Hepatocyte (in vitro differentiated cells): ENCODE measurements at places on chromosomes 6 and 20. TPM values are rescaled to one million over a fixed set of nuclear protein-coding genes. Genes with fewer than 3 reads are reported as not detected.

The MRPS18B gene
- total RNA-seq = 38.7 and 40.1 TPM in 2 replicates

The FAM184A gene
- 7.4 and 14.1 TPM in 2 replicates for total RNA-seq

GRCh38 chr6:167000759-167001158 lies 1.6 kb downstream of the CEP43 start:
- DNase-seq = no peak

The GPX6 gene
- not detected in 2 replicates for total RNA-seq

DNA sequence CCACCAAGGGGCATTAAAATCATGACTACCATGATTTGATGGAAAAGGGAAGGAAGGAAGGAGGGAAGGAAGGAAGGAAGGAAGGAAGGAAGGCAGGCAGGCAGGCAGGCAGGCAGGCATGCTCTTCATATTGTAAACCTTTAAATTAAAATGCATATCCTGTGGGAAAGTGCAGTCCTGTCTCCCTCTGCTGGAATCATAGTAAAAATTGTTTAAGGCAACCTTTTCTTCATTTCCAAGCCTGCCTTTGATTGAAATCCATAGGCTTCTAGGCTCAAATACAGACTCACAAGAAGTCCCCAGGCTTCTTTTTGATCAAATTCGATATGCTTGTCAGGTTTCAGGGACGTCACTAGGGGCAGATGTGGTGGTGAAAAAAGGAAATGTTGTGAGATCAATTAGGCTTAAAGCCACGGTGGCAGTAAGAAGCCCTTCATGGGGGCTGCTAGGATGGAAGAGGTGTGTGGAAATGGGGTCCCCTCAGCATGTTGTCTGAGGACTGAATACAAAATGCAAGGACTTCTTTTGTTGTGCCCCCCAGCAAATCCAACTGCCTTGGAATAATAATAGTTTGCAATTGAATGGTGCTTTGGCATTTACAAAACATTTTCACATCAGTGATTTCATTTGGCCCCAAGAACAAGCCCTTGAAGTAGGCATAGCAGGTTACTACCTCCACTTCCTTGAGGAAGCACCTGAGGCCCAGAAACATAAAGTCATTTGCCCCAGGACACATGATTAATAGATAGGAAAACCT lies 25.6 kb upstream of the GABRR1 start:
- peak; percentile 72 for DNase-seq

DNA sequence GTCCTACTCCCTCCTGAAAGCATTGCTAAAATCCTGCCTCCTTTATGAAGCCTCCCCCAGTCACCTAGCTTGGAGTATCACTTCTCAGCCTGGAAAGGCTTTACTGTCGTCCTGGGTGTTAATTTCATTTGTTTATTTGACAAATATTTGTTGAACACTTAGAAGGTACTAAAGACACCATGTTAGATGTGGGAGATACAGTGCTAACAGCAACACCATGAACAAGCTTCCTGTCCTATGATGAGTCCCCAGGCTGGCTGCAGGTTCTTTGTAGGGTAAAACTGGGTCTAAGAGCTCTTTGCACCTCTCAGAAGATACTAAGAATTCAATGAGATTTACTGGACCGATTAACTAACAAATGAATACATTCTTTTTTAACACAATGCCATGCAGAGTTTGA lies 109.2 kb upstream of the TMEM170B start:
- DNase-seq = no peak

DNA sequence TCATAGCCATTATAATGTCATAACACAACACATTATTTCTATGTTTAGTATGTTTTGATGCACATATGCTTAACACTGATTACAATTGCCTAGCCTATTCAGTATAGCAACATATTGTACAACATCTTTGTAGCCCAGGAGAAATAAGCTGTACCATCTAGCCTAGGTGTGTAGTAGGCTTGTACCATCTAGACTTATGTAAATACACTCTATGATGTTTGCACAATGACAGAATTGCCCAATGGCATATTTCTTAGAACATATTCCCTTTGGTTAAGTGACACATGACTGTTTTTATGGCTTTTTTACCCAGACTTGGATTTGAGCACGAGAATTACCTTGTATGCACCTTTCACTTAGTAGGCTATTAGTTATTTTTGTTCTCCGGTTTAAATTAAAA lies 64.5 kb upstream of the HIVEP1 start:
- DNase-seq = peak; percentile 23

DNA sequence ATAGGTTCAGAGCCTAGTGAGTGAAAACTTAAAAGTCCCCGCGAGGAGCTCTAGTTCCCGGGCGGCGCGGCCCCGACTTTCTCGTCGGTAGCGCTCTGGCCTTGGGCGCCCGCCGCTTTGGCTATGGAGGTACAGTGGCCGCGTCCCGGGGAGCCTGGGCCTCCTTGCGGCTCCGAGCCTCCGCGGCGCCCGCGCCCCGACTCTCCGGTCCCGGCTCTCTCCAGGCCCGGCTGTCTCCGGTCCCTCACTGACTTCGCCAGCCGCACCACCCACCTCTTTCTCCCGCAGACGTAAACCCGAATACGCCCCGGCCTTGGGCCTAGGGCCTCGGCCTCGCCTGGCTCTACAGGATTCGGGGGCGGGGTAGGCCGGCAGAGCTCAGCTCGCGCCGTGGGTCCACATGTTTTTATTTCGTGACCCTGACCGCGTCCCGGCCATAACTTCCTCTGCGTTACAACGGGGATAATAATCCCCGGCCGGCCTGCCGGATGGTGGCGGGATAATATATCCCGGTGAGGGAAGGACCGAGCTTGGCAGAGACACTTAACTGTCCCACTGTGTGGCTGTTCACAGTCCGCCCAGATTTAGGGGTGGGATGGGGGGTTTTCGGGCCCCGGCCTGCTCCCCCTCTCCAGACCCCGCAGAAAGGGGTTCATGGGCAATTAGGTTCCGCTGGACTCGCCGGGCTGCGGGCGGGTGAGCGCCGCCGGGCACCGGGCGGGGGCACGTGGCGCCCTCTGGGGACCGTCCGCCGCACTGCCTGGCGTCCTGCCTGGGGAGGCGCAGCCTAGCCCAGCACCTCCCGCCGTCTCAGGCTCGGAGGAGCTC lies 10.0 kb upstream of the TBX18 start:
- DNase-seq = peak; percentile 76

The MATN4 gene
- total RNA-seq = 0.57 TPM in 1 of 2 replicates, not detected in the other

- DNase-seq = no peak
These were observed 4.2 kb downstream of the IL17A start for GRCh38 chr6:52190409-52190808.

The HLA-DQA1 gene
- not detected in 2 replicates for total RNA-seq

GRCh38 chr6:28812778-28813569 lies 110.8 kb downstream of the TRIM27 start:
- no peak for DNase-seq

DNA sequence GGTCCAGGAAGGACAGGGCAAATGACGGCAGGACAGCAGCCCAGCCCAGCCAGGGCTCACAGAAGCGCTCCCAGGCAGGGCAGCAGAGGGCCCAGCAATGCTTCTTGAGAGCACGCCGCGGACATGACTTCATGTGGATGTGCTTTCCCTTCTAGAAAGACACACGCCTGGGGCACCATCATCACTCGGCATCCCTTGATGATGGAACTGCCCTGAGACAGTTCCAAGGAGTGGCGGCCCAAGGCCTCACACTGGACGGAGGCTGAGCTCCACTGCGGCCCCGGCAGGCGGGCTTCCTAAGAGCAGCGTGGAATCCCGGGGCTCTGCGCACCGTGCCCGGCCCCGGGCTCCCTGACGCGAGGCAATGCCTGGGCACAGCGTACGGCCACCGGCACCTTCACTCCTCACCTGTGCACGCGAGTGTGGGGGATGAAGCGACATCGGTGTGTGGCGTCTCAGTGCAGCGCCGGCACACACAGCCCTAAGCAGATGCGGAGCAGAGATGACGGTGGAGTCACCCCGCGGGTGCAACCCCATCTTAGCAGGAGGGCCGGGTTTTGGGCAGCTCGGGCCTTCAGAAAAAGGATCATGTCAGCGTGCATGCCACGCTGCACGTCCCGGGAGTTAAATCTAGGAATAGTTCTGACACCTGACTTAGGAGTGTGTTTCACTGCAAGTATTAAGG lies 86.6 kb downstream of the THBS2 start:
- no peak for DNase-seq

- DNase-seq = peak; percentile 31
These were observed 235.5 kb downstream of the BMP7 start for GRCh38 chr20:57030611-57031600.

GRCh38 chr20:60219984-60220562 lies 261.9 kb downstream of the CDH26 start:
- no peak for DNase-seq

The SNAP25 gene
- 3.6 and 3.7 TPM in 2 replicates for total RNA-seq

DNA sequence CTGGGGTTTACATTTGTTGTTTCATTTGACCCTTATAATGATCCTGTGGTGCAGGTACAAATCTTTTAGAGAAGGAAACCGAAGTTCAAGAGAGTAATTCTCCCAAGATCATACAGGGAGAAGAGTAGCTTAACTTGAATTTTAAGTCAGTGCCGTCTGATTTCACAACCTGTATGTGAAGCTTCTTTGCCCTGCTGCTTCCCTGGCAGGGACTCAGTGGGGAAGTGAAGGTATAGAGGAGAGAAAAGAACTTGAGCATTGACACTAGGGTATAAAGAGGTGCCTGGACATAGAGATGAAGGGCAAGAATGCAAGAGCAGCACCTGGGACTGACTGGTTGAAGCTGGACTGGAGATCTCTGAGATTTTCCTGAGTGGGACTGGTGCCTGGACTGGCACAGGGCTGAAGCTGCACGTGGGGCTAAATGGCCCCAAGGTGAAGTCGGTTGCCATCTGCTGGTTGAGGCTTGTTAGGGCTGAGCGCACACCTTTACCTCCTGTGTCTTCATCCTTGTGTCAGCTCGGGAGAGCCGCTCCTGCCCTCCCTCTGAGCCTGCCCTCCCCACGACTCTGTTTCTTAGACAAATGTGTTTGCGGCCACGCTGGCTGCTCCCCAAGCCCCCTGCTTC lies 41.8 kb downstream of the FARS2 start:
- peak; percentile 80 for DNase-seq

The ELOVL4 gene
- total RNA-seq = 2.8 and 4.7 TPM in 2 replicates

DNA sequence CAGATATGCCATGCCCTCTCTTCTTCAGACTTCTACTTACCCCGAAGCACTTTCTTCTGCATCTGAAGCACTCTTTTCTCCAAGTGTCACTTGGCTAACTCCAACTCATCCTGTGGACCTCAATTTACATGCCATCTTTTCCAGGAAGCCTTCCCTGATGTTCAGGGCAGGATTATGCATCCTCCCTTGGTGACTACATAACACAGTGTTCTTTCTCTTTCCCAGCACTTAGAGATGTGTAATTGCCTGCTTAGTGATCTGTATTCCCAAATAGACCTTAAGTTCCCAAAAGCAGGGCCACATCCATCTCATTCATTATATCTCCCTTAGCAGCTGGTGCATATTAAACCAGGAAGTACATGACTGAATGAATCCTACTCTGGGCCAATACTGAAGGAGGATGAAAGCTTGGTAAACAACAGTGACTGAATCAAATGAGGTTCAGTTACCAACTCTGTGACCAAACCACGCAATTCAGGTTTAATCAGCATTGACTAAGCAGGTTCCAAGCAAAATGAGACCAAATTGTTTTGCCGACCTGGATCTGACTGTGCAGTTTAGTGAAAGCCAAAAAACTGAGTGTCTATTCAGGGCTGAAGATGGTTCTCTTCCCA lies 121.4 kb upstream of the TCF21 start:
- DNase-seq = no peak

GRCh38 chr6:81857812-81858211 lies 105.3 kb upstream of the TENT5A start:
- DNase-seq = no peak

The TMEM151B gene
- total RNA-seq = 0.30 and 0.44 TPM in 2 replicates

The HLA-DPA1 gene
- 2.6 and 5.3 TPM in 2 replicates for total RNA-seq

The LINC00237 gene
- not detected in 2 replicates for total RNA-seq

DNA sequence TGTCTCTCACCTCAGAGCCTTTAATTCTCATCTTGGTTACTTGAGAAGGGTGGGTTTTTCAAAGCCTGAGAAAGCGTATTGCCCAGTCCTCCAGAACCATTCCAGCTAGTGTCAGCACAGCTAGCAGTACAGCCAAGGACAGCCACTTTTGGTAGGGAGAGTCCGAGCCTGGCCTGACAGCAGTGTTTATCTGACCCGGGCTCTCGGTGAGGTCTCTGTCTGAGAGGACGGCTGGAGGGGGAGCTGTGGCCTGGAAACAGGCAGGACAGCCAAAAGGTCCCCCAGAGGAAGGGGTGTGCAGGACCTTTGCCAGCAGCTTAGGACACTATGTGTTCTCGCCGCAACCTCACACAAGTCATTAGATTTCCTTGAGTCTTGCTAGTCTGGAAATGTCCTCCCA lies 38.8 kb downstream of the LYRM2 start:
- DNase-seq = no peak

DNA sequence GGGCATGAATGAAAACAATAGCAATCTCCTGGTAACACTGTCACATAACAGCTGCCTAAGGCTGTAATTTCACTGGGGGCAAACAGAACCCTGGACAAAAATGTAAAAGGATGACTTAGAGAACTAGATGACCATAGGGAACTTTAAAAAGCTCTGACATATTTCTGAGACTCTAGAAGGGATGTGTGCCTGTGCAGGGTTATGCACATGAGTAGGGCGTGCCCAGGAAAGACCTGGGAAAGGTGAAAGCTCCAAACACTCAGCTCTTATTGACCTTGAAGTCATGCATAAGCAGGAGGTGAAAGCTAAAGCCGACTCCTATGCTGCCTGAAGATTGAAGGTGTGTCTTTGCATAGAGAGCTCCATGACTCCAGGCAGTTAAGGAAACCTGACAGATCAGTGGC lies 118.4 kb upstream of the BTBD3 start:
- DNase-seq = peak; percentile 27

The VSX1 gene
- total RNA-seq = not detected in 2 replicates

DNA sequence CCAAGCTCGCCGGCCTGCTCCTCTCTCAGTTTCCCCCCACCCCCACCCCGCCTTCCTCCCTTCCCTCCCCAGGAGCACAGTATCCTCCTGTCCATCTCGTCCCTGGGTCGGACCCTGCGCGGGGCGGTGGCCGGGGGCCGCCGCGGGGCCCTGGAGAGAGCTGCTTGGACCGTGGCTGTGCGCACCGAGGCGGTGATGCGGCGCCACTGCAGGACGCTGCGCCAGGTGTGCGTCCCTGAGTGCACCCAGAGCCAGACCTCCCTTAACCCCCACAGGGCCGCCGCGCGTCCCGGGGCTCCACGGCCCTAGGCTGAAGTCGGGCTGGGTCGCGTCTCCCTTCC lies 2.2 kb downstream of the C20orf204 start:
- DNase-seq = no peak

GRCh38 chr6:148790817-148791216 lies 44.0 kb downstream of the UST start:
- DNase-seq = no peak

- DNase-seq = no peak
These were observed 39.8 kb upstream of the MMS22L start for GRCh38 chr6:97322811-97323210.

- no peak for DNase-seq
These were observed 104.4 kb upstream of the BTBD3 start for GRCh38 chr20:11813106-11813890.
